ENCODE measurements at places on chromosomes 13 and 19. TPM values are rescaled to one million over a fixed set of nuclear protein-coding genes. Genes with fewer than 3 reads are reported as not detected.

DNA sequence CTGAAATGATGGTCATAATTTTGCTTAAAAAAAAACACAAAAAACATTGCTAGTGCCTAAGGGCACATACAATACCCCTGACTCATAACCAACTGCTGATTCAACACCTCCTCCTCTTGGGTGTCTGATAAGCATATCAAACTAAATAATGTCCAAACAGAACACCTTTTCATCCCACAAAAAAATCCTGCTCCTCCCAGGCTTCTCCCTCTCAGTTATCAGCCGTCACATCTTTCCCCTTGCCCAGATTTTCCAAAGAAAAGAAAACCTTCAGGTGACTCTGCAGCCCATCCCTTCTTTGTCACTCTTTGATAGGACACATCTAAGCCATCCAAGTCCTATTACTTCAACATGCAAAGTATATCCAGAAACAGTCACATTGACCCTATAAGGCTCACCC lies 46.9 kb downstream of the ABCC4 start:
- DNase-seq: peak; percentile 33

GRCh38 chr13:75666646-75667351 lies 30.7 kb downstream of the LMO7 start:
- DNase-seq: peak; percentile 45

DNA sequence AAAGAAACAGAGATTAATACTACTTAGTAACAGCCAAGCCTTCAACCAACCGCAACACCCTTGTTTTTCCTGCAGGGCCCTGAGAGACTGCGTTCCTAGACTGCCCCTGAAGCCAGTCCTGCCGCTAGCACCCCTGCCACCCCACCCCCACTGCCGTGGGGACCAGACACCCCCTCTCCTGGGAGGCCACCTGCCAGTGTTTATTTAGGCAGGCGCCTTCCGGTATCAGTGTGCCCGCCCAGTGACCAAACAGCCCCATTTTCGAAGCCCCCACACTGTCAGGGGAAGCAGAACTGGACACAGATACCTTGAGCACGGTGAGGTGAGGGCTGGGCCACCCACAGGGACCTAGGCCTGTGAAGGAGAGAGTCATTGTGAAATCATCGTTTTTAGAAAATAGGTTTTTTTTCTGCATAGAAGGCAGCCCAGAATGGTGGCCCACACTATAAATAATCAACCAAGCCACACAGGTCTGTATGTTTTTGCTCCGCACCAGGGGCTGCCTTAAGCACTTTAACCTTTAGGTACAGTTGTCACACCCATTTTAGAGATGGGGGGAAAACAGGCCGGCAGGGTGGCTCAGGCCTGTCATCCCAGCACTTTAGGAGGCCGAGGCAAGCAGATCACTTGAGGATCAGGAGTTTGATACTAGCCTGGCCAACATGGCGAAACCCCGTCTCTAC lies 3.5 kb upstream of the TLE5 start:
- DNase-seq: no peak

DNA sequence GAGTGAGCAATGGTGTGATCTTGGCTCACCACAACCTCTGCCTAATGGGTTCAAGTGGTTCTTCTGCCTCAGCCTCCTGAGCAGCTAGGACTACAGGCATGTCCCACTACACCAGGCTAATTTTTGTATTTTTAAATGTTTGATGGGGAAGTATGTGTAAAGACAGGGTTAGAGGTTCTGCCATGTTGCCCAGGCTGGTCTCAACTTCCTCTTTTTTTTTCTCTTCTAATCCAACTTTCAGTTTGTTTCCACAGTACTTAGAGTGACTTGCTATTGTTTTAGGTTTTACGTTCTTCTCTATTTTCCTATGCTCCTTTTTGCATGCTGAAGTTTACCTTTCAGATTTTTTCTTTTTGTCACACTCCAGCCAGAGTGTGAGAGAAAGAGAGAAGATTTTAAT lies 1433.0 kb downstream of the UQCRFS1 start:
- no peak for DNase-seq

The MRPL57 gene
- polyA plus RNA-seq: 10.4 TPM

The ZNF229 gene
- 4.8 TPM for polyA plus RNA-seq

The DACT3 gene
- polyA plus RNA-seq: 0.14 TPM

DNA sequence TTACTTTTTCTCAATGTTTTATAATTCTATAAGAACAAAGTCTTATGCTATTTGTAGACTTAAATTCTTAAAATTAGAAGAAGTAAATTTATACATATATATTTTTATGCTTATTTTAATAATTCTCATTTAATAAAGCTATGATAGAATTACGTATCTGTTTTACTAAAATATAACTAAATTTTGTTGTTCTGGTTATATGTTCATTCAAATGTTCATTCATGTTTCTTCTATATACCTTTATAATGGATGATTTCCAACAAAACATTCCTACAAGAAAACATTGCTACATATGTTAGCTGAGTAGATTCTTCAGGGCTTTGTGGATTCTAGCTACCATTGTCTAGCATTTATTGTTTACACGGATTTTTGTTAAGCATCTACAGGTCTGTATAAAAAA lies 634.3 kb upstream of the PCDH20 start:
- DNase-seq: no peak

Data from keratinocyte (primary cell).